Cardiac muscle cell (in vitro differentiated cells and primary cell): ENCODE measurements at places on chromosomes 3 and 15. TPM values are rescaled to one million over a fixed set of nuclear protein-coding genes. Genes with fewer than 3 reads are reported as not detected.

The TLR9 gene
- 0.15 TPM in 1 of 2 replicates, not detected in the other for total RNA-seq

The ATP13A5 gene
- total RNA-seq: not detected in 2 replicates

The RBM6 gene
- 51.5 and 121 TPM in 2 replicates for total RNA-seq

The CD200R1 gene
- 0.18 and 0.36 TPM in 2 replicates for total RNA-seq

The TTLL13 gene
- 0.21 TPM in 2 replicates for total RNA-seq

The COL6A5 gene
- total RNA-seq: not detected in 2 replicates

The DAZL gene
- total RNA-seq: not detected in 2 replicates

The DNASE1L3 gene
- 0.21 and 0.39 TPM in 2 replicates for total RNA-seq

The NOP10 gene
- total RNA-seq: 110 and 143 TPM in 2 replicates

The RAP2B gene
- total RNA-seq: 6.9 and 8.2 TPM in 2 replicates

The STOML1 gene
- total RNA-seq: 8.2 and 8.8 TPM in 2 replicates

The DPP8 gene
- 21.4 and 25.3 TPM in 2 replicates for total RNA-seq

The HRG gene
- not detected in 2 replicates for total RNA-seq

The GPR149 gene
- not detected in 2 replicates for total RNA-seq

The FILIP1L gene
- 0.28 and 0.45 TPM in 2 replicates for total RNA-seq

The AHSG gene
- not detected in 2 replicates for total RNA-seq

The CERS3 gene
- 0.85 TPM in 1 of 2 replicates, not detected in the other for total RNA-seq

The SCN5A gene
- 2.8 and 9.3 TPM in 2 replicates for total RNA-seq

The NRROS gene
- 1.3 and 1.6 TPM in 2 replicates for total RNA-seq

The CDHR4 gene
- not detected in 2 replicates for total RNA-seq

The IQCH gene
- 5.9 and 8.0 TPM in 2 replicates for total RNA-seq

The TERC gene
- total RNA-seq: 7.1 and 45.9 TPM in 2 replicates

The ANKUB1 gene
- not detected in 2 replicates for total RNA-seq

The PAK6 gene
- total RNA-seq: 9.7 and 18.7 TPM in 2 replicates

The SCN11A gene
- 0.28 and 0.60 TPM in 2 replicates for total RNA-seq

The PATL2 gene
- 0.33 TPM in 1 of 2 replicates, not detected in the other for total RNA-seq

The MYH15 gene
- total RNA-seq: 0.24 and 0.56 TPM in 2 replicates

The PODXL2 gene
- 18.3 and 24.9 TPM in 2 replicates for total RNA-seq

The SUCNR1 gene
- 0.11 TPM in 1 of 2 replicates, not detected in the other for total RNA-seq

The ETV5 gene
- total RNA-seq: 16.3 and 53.2 TPM in 2 replicates

The GPR171 gene
- total RNA-seq: not detected in 2 replicates

The GHRL gene
- 0.18 TPM in 1 of 2 replicates, not detected in the other for total RNA-seq

The ANXA2 gene
- 90.2 and 217 TPM in 2 replicates for total RNA-seq

The SPINK8 gene
- not detected in 2 replicates for total RNA-seq

The FBN1 gene
- 5.3 and 6.0 TPM in 2 replicates for total RNA-seq

The NLGN1 gene
- 7.6 and 10.9 TPM in 2 replicates for total RNA-seq

The HHLA2 gene
- total RNA-seq: 0.48 TPM in 1 of 2 replicates, not detected in the other

The WNT7A gene
- total RNA-seq: not detected in 2 replicates

The TMED3 gene
- 74.3 and 79.9 TPM in 2 replicates for total RNA-seq
